ENCODE measurements at places on chromosomes 16 and 17. TPM values are rescaled to one million over a fixed set of nuclear protein-coding genes. Genes with fewer than 3 reads are reported as not detected.

MGRN1 gene
- total RNA-seq = 124 TPM

SULT1A4 gene
- 3.1 TPM for total RNA-seq

ADAT1 gene
- 54.0 TPM for total RNA-seq

KRT25 gene
- not detected for total RNA-seq

GRB7 gene
- 0.74 TPM for total RNA-seq

ASB16 gene
- total RNA-seq = 0.59 TPM

MYH11 gene
- total RNA-seq = not detected

- H3K27me3 ChIP-seq = peaks cover 7% of the 10 kb centered on the region
- no peak overlapping the region for H3K27ac ChIP-seq
- no peak overlapping the region for H3K4me3 ChIP-seq
- no peaks in the 10 kb centered on the region for H3K36me3 ChIP-seq
Observed at GRCh38 chr16:82715833-82716232, 89.1 kb downstream of the CDH13 start.

GRCh38 chr17:73191443-73192205 lies 1.2 kb upstream of the COG1 start:
- no peaks in the 10 kb centered on the region for H3K27me3 ChIP-seq
- peak; percentile 50 for DNase-seq
- H3K4me3 ChIP-seq = peak overlapping the region; percentile 93
- peaks cover 15% of the 10 kb centered on the region for H3K4me1 ChIP-seq

- no peak overlapping the region for H3K27ac ChIP-seq
- no peak overlapping the region for H3K4me3 ChIP-seq
- H3K36me3 ChIP-seq = no peaks in the 10 kb centered on the region
- no peaks in the 10 kb centered on the region for H3K4me1 ChIP-seq
- no peak for DNase-seq
Observed at GRCh38 chr17:29063992-29064391, 21.1 kb downstream of the PIPOX start.

GRCh38 chr16:51540259-51540658 lies 389.2 kb upstream of the SALL1 start:
- no peaks in the 10 kb centered on the region for H3K4me1 ChIP-seq
- no peak for DNase-seq
- no peak overlapping the region for H3K4me3 ChIP-seq
- H3K27me3 ChIP-seq = no peaks in the 10 kb centered on the region

GRCh38 chr17:75319904-75320691 lies 30.9 kb upstream of the SLC25A19 start:
- peaks cover 55% of the 10 kb centered on the region for H3K36me3 ChIP-seq
- DNase-seq = no peak
- no peaks in the 10 kb centered on the region for H3K27me3 ChIP-seq
- no peak overlapping the region for H3K4me3 ChIP-seq

DNA sequence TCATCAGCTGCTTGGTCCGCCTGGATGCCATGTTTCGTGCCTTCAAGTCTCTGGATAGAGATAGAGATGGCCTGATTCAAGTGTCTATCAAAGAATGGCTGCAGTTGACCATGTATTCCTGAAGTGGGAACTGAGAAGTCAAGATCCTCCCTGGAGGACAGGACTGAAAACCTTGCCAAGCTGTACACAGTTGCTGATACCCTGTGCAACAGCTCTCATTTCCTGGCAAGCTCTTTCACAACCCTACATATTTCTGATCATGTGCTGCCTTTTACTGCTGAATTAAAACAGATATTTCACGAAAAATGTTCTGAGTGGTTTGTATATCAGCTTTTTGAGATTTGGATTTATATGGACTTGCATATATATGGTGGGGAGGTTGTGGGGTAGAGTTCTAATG lies 898 bp downstream of the CAPNS2 start:
- no peak overlapping the region for H3K4me3 ChIP-seq
- DNase-seq = no peak
- no peaks in the 10 kb centered on the region for H3K36me3 ChIP-seq
- no peaks in the 10 kb centered on the region for H3K27me3 ChIP-seq

- no peak overlapping the region for H3K4me3 ChIP-seq
- H3K27me3 ChIP-seq = no peaks in the 10 kb centered on the region
- DNase-seq = no peak
- peaks cover 1% of the 10 kb centered on the region for H3K4me1 ChIP-seq
Observed at GRCh38 chr17:83091257-83092141, 12.1 kb downstream of the METRNL start.

- peaks cover 6% of the 10 kb centered on the region for H3K27me3 ChIP-seq
- H3K27ac ChIP-seq = no peak overlapping the region
- DNase-seq = no peak
- peaks cover 27% of the 10 kb centered on the region for H3K4me1 ChIP-seq
Observed at GRCh38 chr17:39208893-39209292, 8.8 kb downstream of the RPL19 start.

DNA sequence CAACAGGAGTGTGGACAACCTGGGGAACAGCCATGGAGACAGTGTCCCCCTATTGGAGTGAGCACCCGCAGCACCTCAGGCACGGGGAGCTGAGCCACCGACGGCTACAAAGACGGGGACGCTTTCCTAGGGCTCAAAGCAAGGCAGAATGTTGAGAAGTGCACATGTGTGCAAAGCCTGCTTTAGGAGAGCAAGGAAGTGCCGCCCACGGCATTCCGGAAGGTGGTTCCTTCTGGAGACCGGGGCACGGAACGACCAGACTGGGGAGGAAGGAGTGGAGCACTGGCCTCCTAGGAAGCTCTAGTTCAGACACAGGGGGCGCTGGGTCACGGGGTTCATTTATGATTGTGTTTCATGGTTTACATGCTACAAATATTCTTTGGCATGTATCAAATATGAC lies 52.2 kb downstream of the TBC1D16 start:
- no peaks in the 10 kb centered on the region for H3K27me3 ChIP-seq
- H3K4me3 ChIP-seq = no peak overlapping the region
- no peak overlapping the region for H3K27ac ChIP-seq
- DNase-seq = no peak
- no peaks in the 10 kb centered on the region for H3K36me3 ChIP-seq
- H3K4me1 ChIP-seq = no peaks in the 10 kb centered on the region

- no peak for DNase-seq
- no peak overlapping the region for H3K4me3 ChIP-seq
- no peaks in the 10 kb centered on the region for H3K27me3 ChIP-seq
- peaks cover 2% of the 10 kb centered on the region for H3K4me1 ChIP-seq
- H3K36me3 ChIP-seq = no peaks in the 10 kb centered on the region
- no peak overlapping the region for H3K27ac ChIP-seq
Observed at GRCh38 chr16:74372953-74373846, 2.9 kb upstream of the NPIPB15 start.

GRCh38 chr17:40059729-40060475 lies 2.9 kb upstream of the THRA start:
- no peak overlapping the region for H3K27ac ChIP-seq
- H3K4me3 ChIP-seq = no peak overlapping the region
- H3K27me3 ChIP-seq = peaks cover 32% of the 10 kb centered on the region
- DNase-seq = no peak

DNA sequence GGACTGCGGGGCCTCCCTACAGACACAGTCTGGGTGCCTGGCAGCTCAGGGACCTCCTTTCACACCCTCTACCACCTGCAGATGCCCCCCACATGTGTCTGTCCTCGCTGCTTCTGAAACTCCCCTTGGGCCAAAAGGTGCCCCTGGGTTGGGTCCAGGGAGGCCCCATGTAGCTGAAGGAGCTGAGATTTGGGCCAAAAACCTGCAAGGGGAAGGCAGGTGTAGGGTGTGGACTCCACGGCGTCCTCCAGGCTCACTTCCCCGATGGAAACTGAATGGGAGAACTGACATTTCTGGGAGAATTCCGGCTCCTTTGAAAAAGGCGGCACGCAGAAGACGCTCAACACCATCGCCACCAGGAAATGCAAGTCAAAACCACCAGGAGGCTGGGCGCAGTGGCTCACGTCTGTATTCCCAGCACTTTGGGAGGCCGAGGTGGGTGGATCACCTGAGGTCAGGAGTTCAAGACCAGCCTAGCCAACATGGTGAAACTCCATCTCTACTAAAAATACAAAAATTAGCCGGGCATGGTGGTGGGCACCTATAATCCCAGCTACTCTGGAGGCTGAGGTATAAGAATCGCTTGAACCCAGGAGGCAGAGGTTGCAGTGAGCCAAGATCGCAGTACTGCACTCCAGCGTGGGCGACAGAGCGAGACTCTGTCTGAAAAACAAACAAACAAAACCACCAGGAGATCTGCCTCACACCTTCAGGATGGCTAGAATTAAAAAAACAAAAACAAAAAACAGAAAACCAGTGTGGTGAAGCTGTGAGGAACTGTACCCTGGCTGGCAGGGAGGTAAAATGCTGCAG lies 13.2 kb upstream of the BAIAP2 start:
- H3K36me3 ChIP-seq = peaks cover 3% of the 10 kb centered on the region
- H3K4me1 ChIP-seq = peaks cover 26% of the 10 kb centered on the region
- H3K27ac ChIP-seq = no peak overlapping the region
- no peak for DNase-seq
- no peak overlapping the region for H3K4me3 ChIP-seq

DNA sequence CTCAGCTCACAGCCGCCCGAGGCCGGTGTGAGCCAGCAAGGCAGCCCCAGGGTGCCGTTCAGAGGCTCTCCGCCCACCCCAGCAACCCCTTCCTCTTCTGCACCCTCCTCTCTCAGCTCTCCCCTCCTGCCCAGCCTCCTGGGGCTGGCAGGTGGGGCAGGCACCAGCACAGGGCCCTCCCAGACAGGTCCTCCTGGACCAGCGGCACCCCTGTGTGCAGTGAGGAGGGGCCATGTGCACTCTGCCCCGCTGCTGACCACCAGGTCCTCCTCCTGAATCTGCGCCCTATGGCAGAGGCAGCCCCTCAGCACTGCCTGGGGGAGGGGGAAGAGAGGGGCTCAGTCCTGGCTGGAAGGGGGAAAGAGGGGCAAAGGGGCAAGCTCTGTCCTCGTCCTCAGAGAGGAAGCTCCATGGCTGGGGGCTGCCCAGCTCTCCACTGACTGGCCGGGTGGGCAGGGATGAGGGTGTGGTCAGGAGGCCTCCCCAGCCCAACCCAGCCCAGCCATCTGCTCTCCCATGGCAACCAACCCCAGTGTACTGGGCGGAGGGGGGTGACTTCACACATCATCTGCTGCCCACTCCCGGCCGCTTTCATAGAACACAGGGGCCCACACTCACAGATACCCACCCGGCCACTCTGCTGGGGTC lies 5.4 kb upstream of the BCAR1 start:
- no peak overlapping the region for H3K27ac ChIP-seq
- no peaks in the 10 kb centered on the region for H3K4me1 ChIP-seq
- H3K4me3 ChIP-seq = no peak overlapping the region
- no peaks in the 10 kb centered on the region for H3K36me3 ChIP-seq
- no peak for DNase-seq
